Spleen (tissue), 13 donors: ENCODE measurements at places on chromosomes 5 and 9. TPM values are rescaled to one million over a fixed set of nuclear protein-coding genes. Genes with fewer than 3 reads are reported as not detected.

DNA sequence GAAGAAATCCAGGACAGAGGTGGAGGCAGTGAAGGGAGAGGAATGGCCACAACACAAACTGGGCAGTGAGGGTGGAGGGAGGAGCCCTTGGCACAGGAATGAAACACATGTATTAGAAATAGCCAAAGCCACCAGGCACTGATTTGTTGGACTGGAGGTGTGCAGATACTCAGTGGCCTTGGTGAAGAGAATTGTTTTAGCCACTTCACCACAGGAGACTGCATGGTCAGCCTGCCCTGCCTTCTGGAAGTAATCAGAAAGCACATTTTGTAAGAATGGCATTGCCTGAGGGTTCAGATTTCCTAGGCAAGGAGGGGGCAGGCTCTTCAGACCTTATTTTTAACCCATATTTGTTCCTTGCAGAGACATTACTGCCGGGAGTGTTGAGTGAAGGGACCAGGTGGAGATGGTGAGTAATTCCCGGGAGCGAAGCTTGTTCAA is 2.2 kb downstream of the SGCD start:
- H3K27me3 ChIP-seq, result no peaks in the 10 kb centered on the region
- no peak overlapping the region for H3K27ac ChIP-seq
- H3K4me3 ChIP-seq, result no peak overlapping the region
- H3K4me1 ChIP-seq, result no peaks in the 10 kb centered on the region

The ANKRD31 gene
- polyA plus RNA-seq, result 0.05 TPM

The LCN9 gene
- not detected for polyA plus RNA-seq

The IFNB1 gene
- not detected for polyA plus RNA-seq

GRCh38 chr5:33231214-33231710 is 209.5 kb upstream of the TARS1 start:
- no peak for DNase-seq
- no peak overlapping the region for H3K4me3 ChIP-seq
- no peak overlapping the region for H3K27ac ChIP-seq
- H3K27me3 ChIP-seq, result no peaks in the 10 kb centered on the region

GRCh38 chr5:90284375-90284774 is 125.2 kb downstream of the CETN3 start:
- no peaks in the 10 kb centered on the region for H3K27me3 ChIP-seq
- no peaks in the 10 kb centered on the region for H3K4me1 ChIP-seq
- no peaks in the 10 kb centered on the region for H3K36me3 ChIP-seq
- H3K4me3 ChIP-seq, result no peak overlapping the region

GRCh38 chr5:172113036-172113435 is 75.0 kb downstream of the STK10 start:
- peak overlapping the region; percentile 91 for H3K27ac ChIP-seq
- peaks cover 13% of the 10 kb centered on the region for H3K36me3 ChIP-seq
- H3K27me3 ChIP-seq, result no peaks in the 10 kb centered on the region

- H3K4me1 ChIP-seq, result no peaks in the 10 kb centered on the region
- no peak for DNase-seq
- H3K4me3 ChIP-seq, result no peak overlapping the region
- H3K27ac ChIP-seq, result no peak overlapping the region
- H3K36me3 ChIP-seq, result no peaks in the 10 kb centered on the region
- no peaks in the 10 kb centered on the region for H3K27me3 ChIP-seq
Measured at GRCh38 chr5:126377424-126377823, 45.8 kb upstream of the GRAMD2B start.

DNA sequence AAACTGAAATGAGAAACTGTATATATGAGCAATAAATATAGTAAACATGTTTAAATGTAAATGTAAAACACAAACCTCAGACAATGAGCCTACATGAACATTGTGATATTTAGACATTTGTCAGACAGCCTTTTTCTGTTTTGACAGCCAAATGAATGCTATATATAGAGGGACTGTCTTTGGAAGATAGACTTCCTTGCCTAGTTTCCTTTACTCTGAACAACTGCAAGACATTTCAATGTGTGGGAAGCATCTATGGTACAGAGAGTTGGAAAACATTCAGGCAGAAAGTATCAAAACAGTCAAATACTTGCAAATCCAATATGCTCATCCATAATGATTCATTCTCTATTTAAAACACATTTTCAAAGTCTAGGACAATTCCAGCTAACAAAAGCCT is 31.7 kb upstream of the TUSC1 start:
- H3K27ac ChIP-seq, result no peak overlapping the region
- no peak overlapping the region for H3K4me3 ChIP-seq
- H3K4me1 ChIP-seq, result no peaks in the 10 kb centered on the region

DNA sequence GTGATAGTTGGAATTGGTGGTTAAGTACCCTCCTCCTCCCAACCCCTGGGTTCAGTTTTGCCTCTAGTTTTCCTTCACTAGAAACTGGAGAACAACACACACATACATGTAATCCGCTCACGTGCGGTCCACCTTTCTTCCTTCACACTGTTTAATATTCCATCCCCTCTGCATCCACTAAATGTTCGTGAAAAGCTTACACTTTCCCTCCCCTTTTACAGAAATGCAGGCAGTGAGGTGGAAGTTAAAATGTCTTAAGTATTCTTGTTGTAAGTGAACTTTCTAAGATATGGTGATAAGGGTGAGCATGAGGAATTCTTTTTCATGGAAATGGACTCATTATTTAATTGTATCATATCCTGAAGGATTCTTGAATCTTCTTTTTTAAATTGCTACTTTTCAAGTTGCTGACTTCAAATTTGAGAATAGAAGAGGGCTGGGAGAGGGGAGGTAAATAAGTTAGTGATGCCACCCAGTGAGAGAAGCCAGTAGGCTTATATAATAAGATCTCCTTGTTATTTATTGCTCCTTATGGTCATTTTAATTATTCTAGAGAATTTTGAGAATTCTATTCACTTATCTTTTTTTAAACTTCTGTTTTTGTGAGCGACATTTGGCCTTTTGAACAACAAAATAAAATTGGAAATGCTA is 90.2 kb downstream of the TLE4 start:
- H3K4me3 ChIP-seq, result no peak overlapping the region
- no peak overlapping the region for H3K27ac ChIP-seq
- no peaks in the 10 kb centered on the region for H3K27me3 ChIP-seq
- H3K36me3 ChIP-seq, result no peaks in the 10 kb centered on the region

The FBXW11 gene
- polyA plus RNA-seq, result 7.5 TPM

GRCh38 chr5:142360607-142361120 is 35.8 kb upstream of the SPRY4 start:
- H3K4me3 ChIP-seq, result no peak overlapping the region
- H3K36me3 ChIP-seq, result no peaks in the 10 kb centered on the region
- peaks cover 62% of the 10 kb centered on the region for H3K27me3 ChIP-seq

GRCh38 chr5:61667525-61668218 is 335.6 kb downstream of the ZSWIM6 start:
- no peak for DNase-seq
- no peaks in the 10 kb centered on the region for H3K36me3 ChIP-seq
- no peak overlapping the region for H3K4me3 ChIP-seq
- H3K27ac ChIP-seq, result peak overlapping the region; percentile 26
- H3K27me3 ChIP-seq, result no peaks in the 10 kb centered on the region
- peaks cover 35% of the 10 kb centered on the region for H3K4me1 ChIP-seq

The PITX1 gene
- 0.04 TPM for polyA plus RNA-seq
